Fibroblast of skin of right quadriceps (primary cell): ENCODE measurements at places on chromosomes 13 and 19.

- DNase-seq, result no peak
Observed at GRCh38 chr13:46850214-46850613, 46.6 kb downstream of the HTR2A start.

GRCh38 chr13:91504216-91504615 is 105.8 kb downstream of the GPC5 start:
- no peak for DNase-seq

DNA sequence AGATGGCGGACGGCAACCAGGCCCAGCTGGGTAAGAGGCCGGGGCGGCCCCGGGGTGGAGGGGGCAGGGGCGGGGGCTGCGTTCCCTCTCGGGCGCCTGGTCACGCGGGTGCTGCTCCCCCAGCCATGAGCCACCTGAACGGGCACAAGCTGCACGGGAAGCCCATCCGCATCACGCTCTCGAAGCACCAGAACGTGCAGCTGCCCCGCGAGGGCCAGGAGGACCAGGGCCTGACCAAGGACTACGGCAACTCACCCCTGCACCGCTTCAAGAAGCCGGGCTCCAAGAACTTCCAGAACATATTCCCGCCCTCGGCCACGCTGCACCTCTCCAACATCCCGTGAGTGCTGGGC is 11.1 kb downstream of the PTBP1 start:
- no peak for DNase-seq

DNA sequence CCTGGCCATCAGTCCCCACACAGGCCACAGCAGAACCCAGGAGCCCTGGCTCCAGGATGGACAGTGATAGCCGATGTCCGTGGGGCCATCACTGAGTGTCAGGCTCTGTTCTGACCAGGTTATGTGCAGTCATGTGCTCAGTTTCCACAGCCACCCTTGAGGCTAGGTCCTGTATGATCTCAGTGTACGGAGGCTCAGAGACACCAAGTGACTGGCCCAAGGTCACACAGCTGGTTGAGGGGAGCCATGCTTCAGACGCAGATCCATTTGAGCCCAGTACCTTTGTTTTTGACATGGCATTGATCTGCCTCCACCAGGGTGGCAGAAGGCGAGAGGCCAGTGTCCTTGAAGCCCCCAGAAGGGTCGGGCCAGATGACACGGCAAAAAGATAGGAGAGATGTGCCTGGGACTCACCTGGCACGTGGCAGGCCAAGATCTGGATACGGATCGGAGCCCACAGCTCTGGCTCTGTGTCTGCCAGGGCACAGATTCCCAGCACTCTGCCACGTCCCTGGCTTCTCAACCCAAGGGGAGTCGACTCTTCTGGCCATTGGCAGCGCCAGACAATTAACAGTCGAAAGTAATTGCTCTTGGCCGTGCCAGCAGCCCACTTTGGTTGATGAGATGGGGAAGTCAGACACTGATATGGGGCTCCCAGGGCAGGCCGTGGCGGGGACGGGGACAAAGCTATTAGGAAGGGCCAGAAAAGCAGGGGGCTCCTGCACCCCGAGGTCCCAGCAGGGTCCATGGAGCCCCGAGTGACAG is 15.6 kb downstream of the EVI5L start:
- no peak for DNase-seq

- no peak for DNase-seq
Observed at GRCh38 chr13:59439776-59440428, 723.8 kb downstream of the DIAPH3 start.

DNA sequence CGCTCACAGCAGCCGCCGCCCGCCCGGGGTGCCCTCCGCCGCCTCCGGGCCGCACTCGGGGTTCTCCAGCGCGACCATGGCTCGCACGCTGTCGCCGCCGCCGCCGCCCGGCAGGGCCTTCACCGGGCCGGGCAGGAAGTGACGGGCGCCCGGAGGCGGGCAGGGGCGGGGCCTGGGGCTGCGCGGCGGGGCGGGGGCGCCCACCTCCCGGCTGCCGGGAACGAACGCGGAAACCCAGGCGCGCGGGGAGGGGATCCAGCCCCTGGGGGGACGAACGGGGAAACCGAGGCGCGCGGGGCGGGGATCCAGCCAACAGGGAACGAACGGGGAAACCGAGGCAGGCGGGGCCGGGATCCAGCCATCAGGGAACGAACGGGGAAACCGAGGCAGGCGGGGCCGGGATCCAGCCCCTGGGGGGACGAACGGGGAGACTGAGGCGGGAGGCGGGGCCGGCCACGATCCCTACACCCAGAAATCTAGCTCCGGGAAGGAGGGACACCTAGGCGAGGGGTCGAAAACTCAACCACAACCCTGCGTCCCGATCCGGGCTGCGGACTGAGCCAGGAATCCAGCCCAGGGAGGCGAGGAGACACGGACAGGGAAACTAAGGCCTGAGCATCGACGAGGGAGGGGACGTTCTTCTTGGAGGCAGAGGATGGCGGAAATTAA is at the start of gene R3HDM4:
Gene R3HDM4, minus strand, starts transcription at position 140 of the 669 bp plus-strand sequence. Its CDS starts 62 bp downstream, at position 78.
- DNase-seq, result peak; percentile 64

- peak; percentile 35 for DNase-seq
Observed at GRCh38 chr13:26923824-26924605, 163.4 kb upstream of the GPR12 start.

DNA sequence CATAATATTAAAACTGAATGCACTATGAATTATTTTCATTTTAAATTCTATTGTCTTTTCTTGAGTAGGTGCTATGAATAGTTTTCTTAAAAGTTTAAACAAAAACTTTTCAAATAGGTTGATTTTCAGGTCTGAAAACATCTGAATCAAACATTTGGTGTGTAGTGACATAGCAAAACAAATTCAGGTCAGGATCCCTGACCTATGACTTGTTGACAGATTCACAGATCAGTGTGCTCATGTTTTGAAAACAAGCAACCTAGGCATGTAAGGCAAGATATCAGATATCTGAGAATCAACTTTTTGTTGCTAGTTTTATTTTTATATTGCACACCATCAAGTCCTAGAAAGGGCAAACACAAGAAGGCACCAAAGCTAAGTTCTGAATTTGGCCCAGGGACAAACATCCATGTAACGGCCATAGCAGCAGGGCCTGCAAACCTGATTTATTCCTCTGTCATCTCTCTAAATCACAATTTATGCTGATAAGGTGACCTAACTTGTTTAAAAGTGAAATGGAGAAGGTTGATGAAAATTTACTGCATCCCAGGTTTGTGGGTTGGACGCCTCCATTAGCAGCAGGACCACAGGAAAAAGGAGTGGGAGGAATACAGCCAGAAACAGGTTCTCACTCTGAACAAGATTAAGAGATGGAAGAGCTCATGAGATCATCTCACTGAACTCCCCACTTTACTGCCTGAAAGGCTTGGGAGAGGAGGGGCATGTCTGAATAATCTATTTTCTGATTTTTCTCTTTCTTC is 337.7 kb downstream of the KCNRG start:
- no peak for DNase-seq

- DNase-seq, result no peak
Observed at GRCh38 chr13:40665126-40666044, 1.1 kb downstream of the FOXO1 start.

DNA sequence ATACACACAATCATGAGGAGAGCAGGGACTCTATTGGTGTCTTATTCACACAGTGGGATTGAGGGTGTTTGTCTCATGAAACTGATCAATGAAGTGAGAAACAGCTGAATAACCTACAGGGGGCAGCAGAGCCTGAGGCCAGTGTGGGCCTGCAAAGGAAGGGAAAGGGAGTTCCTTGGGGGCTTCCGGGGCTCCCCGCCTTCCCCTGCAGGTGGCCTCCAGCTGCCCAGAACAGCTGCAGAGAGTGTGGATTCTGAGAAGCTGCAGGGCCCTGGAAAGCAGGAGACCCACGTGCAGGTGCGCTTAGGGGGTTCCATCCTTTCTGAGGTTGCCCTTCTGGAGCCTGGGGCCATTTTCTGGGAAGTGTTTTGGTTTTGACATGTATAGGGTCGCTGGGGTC is 20.1 kb downstream of the ZNF763 start:
- DNase-seq, result no peak

DNA sequence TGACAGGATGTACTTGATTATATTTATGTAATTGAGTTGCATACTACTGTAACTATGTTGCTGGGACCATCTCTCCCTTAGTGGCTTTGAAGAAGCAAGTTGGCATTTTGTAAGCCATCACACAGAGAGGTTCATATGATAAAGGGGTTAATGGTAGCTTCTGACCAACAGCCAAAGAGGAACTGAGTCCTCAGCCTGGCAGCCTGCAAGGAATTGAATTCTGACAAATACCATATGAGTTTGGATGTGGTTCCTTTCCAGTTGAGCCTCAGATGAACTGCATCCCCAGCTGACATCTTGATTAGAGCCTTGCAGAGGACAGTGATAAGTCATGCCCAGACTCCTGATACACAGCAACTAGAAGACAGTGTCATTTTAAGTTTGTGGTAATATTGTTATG is 8.6 kb upstream of the MYCBP2 start:
- no peak for DNase-seq

DNA sequence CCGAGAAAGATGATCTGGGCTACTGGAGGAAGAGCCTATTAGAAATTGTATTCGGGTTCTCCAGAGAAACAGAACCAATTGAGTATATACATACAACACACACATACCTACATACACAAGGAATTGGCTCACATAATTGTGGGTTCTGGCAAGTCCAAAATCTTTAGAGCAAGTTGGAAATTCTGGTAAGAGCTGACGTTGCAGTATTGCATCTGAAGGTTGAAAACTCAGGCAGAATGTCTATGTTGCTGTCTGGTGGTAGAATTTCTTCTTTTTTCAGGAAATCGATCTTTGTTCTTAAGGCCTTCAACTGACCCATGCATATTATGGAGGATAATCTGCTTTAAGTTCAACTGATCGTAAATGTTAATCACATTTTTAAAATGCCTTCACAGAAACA is 15.5 kb upstream of the OLFM4 start:
- no peak for DNase-seq

GRCh38 chr13:113448885-113449692 is 4.2 kb downstream of the ADPRHL1 start:
- no peak for DNase-seq

- no peak for DNase-seq
Observed at GRCh38 chr13:57409656-57410055, 221.9 kb upstream of the PCDH17 start.

GRCh38 chr19:38710928-38711725 is 33.1 kb downstream of the CAPN12 start:
- no peak for DNase-seq

- peak; percentile 86 for DNase-seq
Observed at GRCh38 chr19:10238172-10238783, 7.1 kb upstream of the S1PR2 start.

- DNase-seq, result peak; percentile 53
Observed at GRCh38 chr19:1512671-1513498, at the start of gene ADAMTSL5. TSS of gene ADAMTSL5 (minus strand) at chr19:1513019. CDS start at chr19:1510943, 2,076 bp downstream.

GRCh38 chr13:87124785-87125074 is 546.4 kb upstream of the SLITRK5 start:
- no peak for DNase-seq

DNA sequence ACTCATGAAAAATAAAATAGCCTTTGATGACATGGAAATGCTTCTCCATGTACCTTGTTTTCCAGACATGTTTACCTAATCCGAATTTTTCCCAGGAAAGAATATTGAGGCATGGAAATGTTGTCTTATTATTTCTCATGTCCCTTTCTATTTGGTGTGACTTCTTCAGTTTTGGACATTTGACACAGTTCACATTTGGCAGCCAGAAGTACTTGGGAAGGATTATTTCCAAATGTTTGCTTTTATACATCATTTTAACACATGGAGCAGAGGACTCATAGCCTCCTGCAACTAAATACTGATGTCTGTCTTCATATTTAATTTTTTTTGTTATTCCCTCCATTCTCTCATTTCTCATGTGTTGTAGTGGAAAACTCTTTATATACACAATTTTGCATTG is 94.3 kb downstream of the POSTN start:
- DNase-seq, result no peak

DNA sequence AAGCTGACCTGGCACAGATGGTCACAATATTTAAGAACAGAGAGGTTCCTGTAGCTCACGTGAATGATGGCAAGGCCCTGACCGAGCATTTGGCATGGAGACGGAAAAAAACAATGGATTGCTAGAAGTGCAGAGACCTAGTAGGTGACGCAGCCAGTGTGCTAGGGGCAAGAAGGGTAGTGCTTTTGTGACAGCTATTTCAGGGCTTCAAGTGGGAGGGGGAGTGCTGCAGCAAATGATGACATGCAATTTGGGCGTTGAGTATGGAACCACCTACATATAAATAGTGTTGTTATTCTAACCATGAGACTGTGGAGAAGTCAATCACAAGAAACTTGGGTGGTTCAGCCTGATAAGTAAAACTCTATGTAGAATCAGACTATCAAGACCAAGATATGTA is 65.7 kb upstream of the IL17D start:
- no peak for DNase-seq

- DNase-seq, result no peak
Observed at GRCh38 chr19:35773020-35773806, 2.2 kb upstream of the ARHGAP33 start.
